Germinal center (tissue), 1 donor: ENCODE measurements at places on chromosomes 16 and 17.
A peak's percentile ranks its signal among the peaks of the same experiment; 100 is the strongest.

GRCh38 chr16:47363761-47364160 lies 97.1 kb downstream of the ITFG1 start:
- DNase-seq, result no peak

GRCh38 chr16:3363793-3364192 lies 8.1 kb downstream of the OR2C1 start:
- DNase-seq, result no peak

- no peak for DNase-seq
Observed at GRCh38 chr17:60075981-60076380, 2.7 kb downstream of the HEATR6 start.

GRCh38 chr16:12729448-12729847 lies 74.2 kb downstream of the CPPED1 start:
- no peak for DNase-seq

DNA sequence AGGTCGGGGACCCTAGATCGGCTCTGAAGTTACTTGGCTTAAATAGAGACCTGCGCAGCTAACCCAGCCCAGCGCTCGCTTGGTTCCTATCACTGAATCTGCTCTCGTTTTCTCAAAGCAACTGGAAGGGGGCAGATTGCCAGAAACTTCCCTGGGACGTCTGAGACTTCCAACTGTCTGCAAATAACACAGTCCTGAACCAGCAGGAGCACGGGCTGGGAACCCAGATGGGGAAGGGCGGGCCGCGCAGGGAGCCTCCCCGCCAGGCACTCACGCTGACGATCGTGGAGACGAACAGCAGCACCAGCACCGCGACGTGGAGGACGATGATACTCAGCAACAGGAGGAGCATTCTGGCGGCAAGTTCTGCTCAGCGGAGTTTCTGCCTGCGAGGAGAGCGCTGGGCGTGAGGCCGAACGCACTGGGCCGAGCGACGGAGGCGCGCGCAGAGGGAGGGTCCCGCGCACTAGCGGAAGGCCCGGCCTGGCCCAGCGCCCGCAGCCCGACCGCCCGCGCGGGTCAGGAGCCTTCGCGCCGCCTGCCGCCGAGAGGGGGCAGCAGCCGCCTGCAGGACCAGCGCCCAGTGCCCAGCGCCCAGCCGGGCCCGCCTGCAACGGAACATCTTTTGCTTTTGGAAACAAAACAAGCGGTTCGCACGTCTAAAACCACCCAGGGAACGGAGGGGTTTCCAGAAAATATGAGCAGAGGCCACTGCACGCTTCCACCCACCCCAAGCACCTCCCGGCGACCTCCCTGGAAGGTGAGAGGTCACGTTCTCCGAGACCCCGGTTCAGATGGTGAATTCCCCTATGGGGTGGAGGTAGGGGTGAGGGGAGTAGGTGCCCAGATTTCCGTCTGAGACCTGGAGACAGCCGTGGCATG lies 4.5 kb downstream of the PMP22 start:
- peak; percentile 53 for DNase-seq

- no peak for DNase-seq
Observed at GRCh38 chr16:87017371-87018012, 299.7 kb downstream of the C16orf95 start.
